Bronchial epithelial cell (primary cell): ENCODE measurements at places on chromosomes 6 and 20. TPM values are rescaled to one million over a fixed set of nuclear protein-coding genes. Genes with fewer than 3 reads are reported as not detected.

BACH2 gene
- 0.38 and 2.1 TPM in 2 replicates for total RNA-seq

KIZ gene
- total RNA-seq = 12.9 and 37.4 TPM in 2 replicates

SCGN gene
- total RNA-seq = not detected in 2 replicates

VGLL2 gene
- total RNA-seq = not detected in 2 replicates

ULBP2 gene
- 2.4 and 12.2 TPM in 2 replicates for total RNA-seq

CLIC5 gene
- not detected in 2 replicates for total RNA-seq

BAG2 gene
- total RNA-seq = 1.7 and 2.1 TPM in 2 replicates

TP53TG5 gene
- 0.13 TPM in 1 of 2 replicates, not detected in the other for total RNA-seq

NMBR gene
- total RNA-seq = not detected in 2 replicates

NUDT3 gene
- 15.8 and 18.7 TPM in 2 replicates for total RNA-seq

SLC22A16 gene
- not detected in 2 replicates for total RNA-seq

BNIP5 gene
- total RNA-seq = not detected in 2 replicates

ENPP1 gene
- total RNA-seq = under 0.01 and 0.26 TPM in 2 replicates

BPI gene
- not detected in 2 replicates for total RNA-seq

HDGFL1 gene
- total RNA-seq = not detected in 2 replicates

OR12D3 gene
- not detected in 2 replicates for total RNA-seq

FLRT3 gene
- 17.1 and 20.7 TPM in 2 replicates for total RNA-seq

DCDC2 gene
- under 0.01 and 0.13 TPM in 2 replicates for total RNA-seq

LY6G6F gene
- total RNA-seq = not detected in 2 replicates

TOMM6 gene
- total RNA-seq = 35.2 and 55.0 TPM in 2 replicates

IFT52 gene
- 22.6 and 23.8 TPM in 2 replicates for total RNA-seq

CST5 gene
- total RNA-seq = not detected in 2 replicates

BMP2 gene
- total RNA-seq = 6.1 and 9.0 TPM in 2 replicates

NCOA6 gene
- 5.5 and 6.8 TPM in 2 replicates for total RNA-seq

MTFR2 gene
- 0.51 and 0.79 TPM in 2 replicates for total RNA-seq

HEY2 gene
- 0.13 TPM in 1 of 2 replicates, not detected in the other for total RNA-seq

SYCP2 gene
- total RNA-seq = 0.26 and 0.51 TPM in 2 replicates

SLCO4A1 gene
- total RNA-seq = 1.6 and 4.7 TPM in 2 replicates

TSBP1 gene
- not detected in 2 replicates for total RNA-seq

C20orf141 gene
- total RNA-seq = not detected in 2 replicates

CST4 gene
- total RNA-seq = not detected in 2 replicates

DEFB124 gene
- total RNA-seq = not detected in 2 replicates

PDE7B gene
- total RNA-seq = under 0.01 and 0.53 TPM in 2 replicates

BTN2A1 gene
- 4.7 and 5.3 TPM in 2 replicates for total RNA-seq

CHRNA4 gene
- not detected in 2 replicates for total RNA-seq

MACROD2 gene
- total RNA-seq = 1.6 and 1.7 TPM in 2 replicates

ANKRD6 gene
- total RNA-seq = 6.1 and 9.5 TPM in 2 replicates

PLA2G7 gene
- not detected in 2 replicates for total RNA-seq

MROH8 gene
- total RNA-seq = under 0.01 and 0.13 TPM in 2 replicates

MRAP2 gene
- 0.13 and 0.26 TPM in 2 replicates for total RNA-seq
